Stimulated activated CD8-positive, alpha-beta memory T cell treated with anti-CD3 and anti-CD28 coated beads, Interleukin-2, amount 100 ng/mL, for 1 hour (primary cell): ENCODE measurements at places on chromosomes 11 and 22.

DNA sequence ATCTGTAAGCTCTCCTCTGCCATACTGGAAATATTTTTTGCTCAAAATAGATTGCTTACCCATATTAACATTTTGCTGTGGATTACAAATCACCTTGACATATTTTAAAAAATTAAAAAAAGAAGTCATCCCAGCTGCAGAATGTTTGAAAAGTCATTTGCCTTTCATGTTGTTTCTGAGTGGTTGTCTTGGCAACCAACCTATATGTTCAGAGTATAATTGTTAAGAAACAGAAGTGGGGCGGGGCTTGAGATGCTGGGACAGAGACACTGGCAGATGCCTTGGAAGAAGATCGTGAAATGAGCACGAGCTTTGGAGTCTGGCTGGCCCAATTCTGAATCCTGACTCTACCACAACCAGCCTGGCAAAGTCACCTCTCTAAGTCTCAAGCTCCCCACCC lies 348.2 kb downstream of the LARGE1 start:
- DNase-seq = no peak

- no peak for DNase-seq
Observed at GRCh38 chr22:27420817-27421361, 380.7 kb downstream of the MN1 start.

DNA sequence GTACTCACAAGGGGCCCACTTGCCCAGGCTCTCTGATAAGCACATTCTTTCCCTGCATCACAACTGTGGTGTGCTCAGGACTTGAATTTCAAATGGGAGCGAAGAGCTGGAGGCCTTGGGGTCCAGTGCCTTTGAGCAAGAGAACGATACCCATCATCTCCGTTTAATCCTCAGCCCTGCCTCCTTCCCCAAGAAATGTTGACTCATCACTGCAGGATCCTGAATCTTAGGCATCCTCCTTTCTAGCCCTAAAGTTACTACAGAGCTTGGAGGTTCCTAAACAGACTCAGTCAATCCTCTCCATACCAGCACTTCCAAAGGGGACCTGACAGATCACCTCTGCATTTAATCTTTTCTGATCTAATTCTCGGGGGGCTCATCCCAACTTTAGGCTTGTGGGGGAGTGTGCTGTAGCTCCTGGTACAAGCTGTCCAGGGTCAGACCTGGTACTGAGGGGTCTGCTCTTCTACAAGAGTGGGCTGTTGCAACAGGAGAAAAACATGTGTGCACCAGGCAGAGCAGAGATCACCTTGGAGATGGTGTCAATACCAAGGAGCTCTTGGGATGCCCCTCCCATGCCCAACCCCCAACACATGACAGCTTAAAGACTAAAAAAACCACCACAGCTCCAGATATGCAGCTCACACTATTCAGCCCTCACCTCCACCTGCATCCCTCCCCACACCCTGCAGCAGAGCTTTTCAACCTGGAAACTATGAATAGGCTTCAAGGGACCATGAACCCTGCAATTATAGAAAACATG lies 3.9 kb upstream of the PRG2 start:
- no peak for DNase-seq

- DNase-seq = no peak
Observed at GRCh38 chr11:27926981-27927481, 180.9 kb downstream of the KIF18A start.

DNA sequence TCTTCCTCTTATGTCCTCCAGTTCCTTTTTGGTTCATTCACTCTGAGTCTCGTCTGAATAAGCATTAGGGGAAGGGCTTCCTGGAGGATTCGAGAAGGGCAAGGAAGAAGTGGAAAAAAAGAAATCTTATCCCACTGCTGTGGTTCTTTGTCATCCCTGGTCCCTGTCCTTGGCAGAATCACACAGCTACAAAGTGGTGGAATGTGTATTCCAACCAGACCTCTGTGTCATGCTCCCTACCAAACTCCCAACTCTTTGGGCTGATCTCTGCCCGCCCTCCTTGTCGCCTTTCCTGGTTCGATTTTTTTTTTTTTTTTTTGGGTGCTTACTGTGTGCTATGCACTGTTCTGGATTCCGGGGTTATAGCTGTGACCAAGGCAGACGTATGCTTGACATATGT lies 61.0 kb downstream of the TEAD1 start:
- DNase-seq = no peak

- DNase-seq = no peak
Observed at GRCh38 chr11:85627332-85627997, at the start of gene DLG2. Gene DLG2 (minus strand): TSS chr11:85627344.

GRCh38 chr11:92314499-92314898 lies 89.9 kb downstream of the FAT3 start:
- DNase-seq = no peak

GRCh38 chr22:25193548-25193947 lies 6.1 kb upstream of the CRYBB3 start:
- DNase-seq = no peak

- DNase-seq = no peak
Observed at GRCh38 chr11:77195071-77195755, 67.2 kb downstream of the MYO7A start.

DNA sequence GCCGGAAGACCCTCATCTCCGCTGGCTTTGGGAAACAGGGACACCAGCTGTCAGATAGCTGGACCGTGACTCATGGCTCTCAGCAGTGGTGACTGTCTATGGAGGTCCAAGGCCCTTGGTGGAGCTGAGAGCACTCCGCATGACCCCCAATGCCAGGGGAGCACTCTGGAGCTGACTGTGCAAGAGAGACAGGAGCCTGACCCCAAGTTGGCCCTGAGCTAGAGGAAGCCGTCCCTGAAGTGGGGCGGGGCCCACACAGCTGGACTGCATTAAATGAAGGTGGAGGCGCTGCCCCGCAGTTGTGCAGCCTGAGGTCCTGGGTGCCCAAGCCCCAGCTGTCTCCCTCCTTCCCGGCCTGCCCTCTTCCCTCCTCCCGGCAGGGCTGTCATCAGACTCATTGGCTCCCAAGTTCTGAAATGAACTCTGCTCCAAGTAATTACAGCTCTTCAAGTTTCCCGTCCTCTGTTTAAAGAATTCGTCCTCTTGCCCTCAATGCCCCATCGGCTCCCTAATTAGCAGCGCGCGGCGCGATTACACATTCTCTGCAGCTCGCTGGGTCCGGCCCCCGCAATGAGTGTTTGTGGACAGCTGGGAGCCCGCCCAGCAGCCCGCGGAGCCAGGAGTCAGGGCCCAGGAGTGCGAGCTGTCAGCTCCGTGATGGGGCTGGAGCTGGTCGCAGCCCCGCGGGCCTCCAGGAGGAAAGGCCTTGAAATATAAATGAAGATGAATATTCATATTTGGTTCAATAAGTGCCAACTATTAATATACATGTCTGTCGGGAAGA lies 93.2 kb upstream of the LMO1 start:
- DNase-seq = no peak
